Testis (tissue), 5 donors: ENCODE measurements at places on chromosomes 3 and 15. TPM values are rescaled to one million over a fixed set of nuclear protein-coding genes. Genes with fewer than 3 reads are reported as not detected.
A peak's percentile ranks its signal among the peaks of the same experiment; 100 is the strongest.

Gene CMTM8
- total RNA-seq, result 6.8 TPM

Gene SST
- total RNA-seq, result not detected

Gene UNC13C
- total RNA-seq, result 6.1 TPM

Gene TEX55
- 158 TPM for total RNA-seq

Gene CHP1
- 72.7 TPM for total RNA-seq

DNA sequence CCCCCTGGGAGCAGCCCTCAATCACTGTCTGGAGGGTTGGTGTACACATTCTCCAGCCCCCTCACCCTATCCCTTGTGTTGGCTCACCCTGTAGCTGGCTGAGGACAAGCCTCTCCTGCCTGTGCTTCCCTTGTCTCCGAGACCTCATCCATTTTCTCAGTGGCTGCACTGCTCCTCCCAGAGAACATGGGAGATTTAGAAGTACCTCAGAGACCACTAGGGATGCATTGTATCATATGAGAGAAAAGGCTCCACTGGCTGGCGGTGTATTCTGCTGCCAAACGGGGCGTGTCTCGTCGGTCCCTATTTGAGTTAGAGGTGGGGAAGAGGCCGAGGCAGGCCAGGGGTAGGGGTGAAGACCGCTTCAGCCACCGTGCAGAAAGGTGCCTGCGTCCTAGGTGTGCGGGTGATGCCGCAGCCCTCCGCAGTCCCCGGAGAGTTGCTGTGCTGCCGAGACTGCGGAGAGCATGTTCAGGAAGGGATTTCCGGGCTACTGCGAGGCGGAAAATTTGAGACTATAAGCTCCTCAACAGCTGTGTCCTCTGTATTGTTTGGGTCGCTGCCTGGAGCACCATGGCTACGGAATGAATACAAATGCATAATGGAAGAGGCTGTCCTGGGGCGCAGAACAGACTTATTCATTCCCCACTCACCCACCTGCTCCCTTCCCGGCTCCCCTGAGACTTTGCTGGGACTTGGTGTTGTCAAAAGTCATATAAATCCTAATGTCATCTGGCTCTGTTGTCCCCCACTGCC, 43.8 kb downstream of the SPSB4 start:
- peak; percentile 69 for DNase-seq

DNA sequence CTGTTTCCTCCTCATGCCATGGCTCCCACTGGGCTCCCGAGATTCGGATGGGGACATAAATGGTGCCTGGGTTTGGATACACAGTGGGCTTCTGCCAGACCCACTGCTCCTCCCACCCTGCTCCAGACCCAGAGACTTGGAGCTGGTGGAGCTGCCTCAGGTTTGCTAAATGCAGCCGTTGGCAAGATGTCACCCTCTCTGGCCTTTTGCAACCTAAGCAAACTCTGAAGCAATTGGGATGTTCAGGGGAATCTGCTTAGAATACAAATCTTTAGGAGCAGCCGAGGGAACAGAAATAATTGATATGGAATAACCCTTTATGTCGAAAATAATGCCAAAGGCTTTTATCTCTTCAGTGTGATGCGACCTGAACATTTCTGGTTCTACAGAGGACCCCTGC, 33.4 kb downstream of the PRICKLE2 start:
- no peak for DNase-seq

DNA sequence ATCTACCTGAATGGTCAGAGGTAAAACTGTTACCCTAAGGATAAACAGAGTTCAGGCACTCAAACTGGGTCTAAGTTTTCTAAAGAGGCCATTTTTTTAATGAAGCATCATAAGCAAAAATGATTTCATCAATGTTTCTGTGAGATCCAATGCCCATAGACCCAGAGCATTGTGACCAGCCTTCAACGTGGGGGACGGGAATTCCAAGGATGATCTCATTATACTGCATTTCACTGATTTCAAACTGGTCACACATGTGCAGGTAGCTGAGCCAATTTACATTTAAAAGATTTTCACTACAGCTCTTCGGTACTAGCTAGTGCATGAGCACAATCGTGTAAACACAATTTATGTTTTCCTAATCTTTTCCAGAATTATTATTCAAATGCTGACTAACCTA, 472.9 kb downstream of the DIPK2A start:
- no peak for DNase-seq

GRCh38 chr15:77529394-77530159, 103.1 kb downstream of the LINGO1 start:
- no peak for DNase-seq

GRCh38 chr15:25901811-25902605, 38.9 kb upstream of the ATP10A start:
- no peak for DNase-seq

DNA sequence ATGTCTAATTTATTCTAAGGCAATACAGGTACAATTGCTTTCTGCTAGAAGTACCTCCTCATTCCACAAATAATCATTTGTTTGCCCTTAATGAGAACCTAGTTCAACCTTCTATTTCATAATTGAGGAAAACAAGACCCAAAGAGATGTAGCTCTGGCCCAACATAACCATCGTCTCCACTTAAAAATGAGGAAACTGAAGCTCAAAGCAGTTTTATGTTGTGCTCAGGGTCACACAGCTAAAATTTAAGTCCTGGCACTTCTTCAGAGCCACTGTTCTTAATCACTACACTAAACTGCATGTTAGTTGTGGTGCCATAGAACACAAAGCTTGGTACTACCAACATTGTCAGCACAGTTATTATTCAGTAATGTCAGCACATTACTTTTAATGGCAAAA, 108.0 kb downstream of the SERPINI1 start:
- no peak for DNase-seq

- DNase-seq, result no peak
Measured at GRCh38 chr3:172324611-172325203, 123.5 kb downstream of the GHSR start.

DNA sequence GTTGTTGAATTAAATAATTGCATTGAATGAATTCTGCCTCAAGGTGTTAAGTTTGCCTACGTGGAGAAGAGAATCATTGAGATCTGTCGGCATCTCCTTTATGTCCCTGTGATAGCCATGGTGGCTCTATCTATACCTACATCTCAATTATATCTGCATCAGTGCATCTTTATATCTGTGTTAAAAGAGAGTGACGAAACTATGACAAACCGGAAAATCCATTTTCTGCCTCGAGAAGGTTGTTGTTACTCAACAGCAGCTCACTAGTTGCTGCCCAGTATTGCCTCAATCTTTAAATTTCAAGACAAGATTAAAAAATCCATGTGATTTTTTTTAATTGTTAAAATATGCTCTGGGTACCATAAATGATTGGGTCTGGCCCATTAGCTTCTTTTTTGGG, 58.7 kb downstream of the GUCA1C start:
- DNase-seq, result no peak

- DNase-seq, result peak; percentile 46
Measured at GRCh38 chr15:90903733-90904536, 833 bp downstream of the MAN2A2 start.

DNA sequence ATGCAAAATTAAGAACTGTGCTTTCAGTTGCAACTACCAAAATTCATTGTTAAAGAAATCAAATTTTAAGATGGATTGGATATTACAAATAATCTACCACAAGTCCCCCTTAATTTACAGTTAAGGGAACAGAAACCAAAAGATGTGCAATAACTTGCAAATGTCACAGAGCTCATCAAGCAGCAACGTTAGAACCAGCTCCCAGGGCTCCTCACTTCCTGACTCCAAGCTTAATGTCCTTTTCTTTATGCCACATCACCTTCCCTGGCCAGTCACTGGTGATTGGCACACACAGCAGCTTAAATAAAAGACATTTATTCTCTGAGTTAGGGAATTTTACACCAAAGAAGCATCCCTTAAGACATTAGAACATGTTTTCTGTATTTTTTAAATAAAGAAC, 159.7 kb downstream of the RSL24D1 start:
- no peak for DNase-seq
